ENCODE measurements at places on chromosomes 5 and 9.

DNA sequence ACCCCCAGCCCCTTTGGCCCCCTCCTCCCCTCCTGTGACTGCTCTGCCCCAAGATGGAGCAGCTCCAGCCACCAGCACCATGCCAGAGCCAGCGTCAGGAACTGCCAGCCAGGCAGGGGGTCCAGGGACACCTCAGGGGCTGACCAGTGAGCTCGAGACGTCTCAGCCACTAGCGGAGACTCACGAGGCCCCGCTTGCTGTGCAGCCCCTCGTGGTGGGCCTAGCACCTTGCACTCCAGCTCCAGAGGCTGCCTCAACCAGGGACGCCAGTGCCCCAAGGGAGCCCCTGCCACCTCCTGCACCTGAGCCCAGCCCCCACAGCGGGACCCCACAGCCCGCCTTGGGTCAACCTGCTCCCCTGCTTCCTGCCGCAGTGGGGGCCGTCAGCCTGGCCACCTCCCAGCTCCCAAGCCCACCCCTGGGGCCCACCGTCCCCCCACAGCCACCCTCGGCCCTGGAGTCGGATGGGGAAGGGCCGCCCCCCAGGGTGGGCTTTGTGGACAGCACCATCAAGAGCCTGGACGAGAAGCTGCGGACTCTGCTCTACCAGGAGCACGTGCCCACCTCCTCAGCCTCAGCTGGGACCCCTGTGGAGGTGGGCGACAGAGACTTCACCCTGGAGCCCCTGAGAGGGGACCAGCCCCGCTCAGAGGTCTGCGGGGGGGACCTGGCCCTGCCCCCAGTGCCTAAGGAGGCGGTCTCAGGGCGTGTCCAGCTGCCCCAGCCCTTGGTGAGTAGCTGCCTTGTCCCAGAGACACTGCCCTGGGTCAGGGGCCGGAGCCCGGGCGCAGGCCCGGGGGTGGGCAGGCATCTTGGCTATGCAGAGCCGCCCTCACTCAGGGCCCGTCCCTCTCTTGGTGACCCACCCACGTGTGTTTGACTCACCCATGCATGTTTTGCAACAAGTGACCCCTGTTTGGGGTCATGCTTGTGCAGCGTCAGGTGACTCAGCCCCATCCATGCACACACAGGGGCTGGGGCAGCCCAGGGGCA lies 105.2 kb downstream of the WNK2 start:
- no peak for DNase-seq

DNA sequence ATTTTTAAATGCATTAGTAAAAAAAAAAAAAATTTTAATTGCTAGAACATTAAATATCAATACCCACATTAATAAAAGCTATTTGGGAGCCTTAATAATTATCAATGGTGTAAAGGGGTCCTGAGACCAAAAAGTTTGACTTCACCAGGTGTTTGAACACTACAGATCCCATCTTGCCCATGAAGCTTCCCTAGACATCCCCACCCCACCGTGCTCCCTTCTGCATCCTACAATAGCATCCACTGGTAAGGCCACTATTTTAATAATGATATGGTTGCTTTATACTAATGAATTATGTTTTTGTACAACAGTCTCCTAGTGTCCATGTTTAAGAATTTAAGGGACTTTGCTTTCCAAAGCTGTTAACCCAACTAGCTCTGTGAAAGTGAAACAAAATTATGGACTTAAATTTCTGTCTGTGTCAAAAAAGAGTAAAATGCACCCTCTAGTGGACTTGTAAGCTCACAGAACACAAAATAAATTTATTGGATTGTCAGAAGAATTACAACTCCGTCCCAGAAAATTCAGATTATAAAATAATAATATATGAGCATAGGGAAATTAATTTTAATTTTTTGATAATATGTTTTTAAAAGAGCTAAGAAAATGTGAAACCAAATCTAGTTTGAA lies 76.0 kb downstream of the ARL15 start:
- DNase-seq, result no peak

DNA sequence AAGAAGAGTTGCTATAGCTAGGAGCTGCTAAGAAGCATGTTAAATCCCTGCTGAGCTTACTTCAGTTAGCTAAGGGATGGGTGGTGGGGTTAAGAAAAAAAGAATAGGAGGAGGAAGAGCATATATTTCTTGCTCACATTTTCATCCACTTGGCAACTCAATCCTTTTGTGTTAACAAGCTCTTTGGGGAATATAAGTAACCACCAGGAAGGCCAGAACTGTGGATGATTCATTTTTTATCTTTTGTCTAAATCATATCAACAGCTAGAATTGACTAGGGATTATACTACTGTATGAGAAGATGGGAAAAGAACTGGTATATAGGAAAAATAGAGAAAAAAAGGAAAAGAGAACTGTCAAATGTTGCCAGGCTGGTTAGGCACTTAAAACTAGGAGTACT lies 555.3 kb upstream of the ARRDC3 start:
- no peak for DNase-seq

DNA sequence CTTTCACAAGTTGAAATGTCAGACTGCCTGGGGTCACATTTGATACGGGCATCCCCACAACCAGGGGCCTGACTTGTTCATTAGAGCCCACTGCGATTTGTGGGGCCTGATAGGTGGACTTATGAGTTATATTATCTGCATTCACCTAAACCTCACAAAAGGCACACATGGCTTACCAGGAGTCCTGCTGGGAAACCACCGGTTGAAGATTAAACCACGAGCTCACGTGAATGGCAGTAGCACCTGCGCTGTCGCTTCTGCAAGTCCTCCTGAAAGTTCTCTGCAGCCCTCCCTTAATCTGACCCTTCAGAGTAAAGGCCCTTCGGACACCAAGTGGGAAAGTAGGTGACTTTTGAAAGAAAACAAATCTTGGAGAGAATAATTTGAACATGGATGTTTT lies 68.9 kb downstream of the PPIC start:
- DNase-seq, result no peak

DNA sequence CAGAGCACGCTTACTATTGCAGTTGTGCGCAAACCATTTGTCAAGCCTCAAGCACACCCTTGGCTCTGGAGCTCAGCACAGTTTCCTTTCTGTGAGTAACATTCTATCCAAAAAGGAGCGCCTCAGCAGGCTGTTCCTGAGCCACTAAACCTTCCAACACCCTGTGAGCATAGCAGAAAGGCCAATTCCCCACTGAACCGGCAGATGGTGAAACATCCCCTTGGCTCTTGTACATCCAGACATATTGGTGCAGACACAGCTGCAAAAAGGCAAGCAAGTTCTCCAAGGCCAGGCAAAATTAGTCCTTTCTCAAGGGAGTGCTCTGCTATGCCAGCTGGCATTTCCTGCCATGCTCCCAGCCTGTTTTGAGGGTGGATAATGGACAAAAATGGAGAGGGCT lies 44.1 kb upstream of the CEMIP2 start:
- DNase-seq, result no peak

All from CD14-positive monocyte (primary cell).